ENCODE measurements at places on chromosomes 3 and 15. TPM values are rescaled to one million over a fixed set of nuclear protein-coding genes. Genes with fewer than 3 reads are reported as not detected.

The TEX55 gene
- total RNA-seq, result not detected

DNA sequence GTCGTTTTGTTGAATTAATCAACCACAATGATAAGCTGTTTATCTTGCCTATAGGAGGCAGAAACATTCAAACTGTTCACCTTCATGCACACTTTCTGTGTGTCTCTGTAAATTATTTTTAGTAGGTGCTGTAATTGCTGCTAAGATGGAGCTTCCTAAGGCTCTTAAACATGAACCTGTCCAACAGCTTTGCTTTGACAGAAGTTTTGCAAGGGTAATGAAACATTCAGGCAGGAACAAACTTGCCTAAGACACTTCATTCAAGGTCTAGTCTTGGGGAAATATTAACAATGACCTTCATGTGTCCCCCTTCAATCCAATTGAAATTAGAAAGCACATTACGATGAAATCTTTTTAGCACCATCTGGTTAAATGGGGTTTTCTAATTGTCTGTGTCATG is 156.1 kb downstream of the DIPK2A start:
- DNase-seq, result no peak

- DNase-seq, result no peak
Observed at GRCh38 chr3:181722156-181722555, 10.4 kb downstream of the SOX2 start.

- no peak for DNase-seq
Observed at GRCh38 chr3:119359476-119360326, 65.5 kb downstream of the ARHGAP31 start.

- DNase-seq, result peak; percentile 60
Observed at GRCh38 chr3:101189796-101190195, 130.6 kb downstream of the IMPG2 start.

The RLBP1 gene
- not detected for total RNA-seq

DNA sequence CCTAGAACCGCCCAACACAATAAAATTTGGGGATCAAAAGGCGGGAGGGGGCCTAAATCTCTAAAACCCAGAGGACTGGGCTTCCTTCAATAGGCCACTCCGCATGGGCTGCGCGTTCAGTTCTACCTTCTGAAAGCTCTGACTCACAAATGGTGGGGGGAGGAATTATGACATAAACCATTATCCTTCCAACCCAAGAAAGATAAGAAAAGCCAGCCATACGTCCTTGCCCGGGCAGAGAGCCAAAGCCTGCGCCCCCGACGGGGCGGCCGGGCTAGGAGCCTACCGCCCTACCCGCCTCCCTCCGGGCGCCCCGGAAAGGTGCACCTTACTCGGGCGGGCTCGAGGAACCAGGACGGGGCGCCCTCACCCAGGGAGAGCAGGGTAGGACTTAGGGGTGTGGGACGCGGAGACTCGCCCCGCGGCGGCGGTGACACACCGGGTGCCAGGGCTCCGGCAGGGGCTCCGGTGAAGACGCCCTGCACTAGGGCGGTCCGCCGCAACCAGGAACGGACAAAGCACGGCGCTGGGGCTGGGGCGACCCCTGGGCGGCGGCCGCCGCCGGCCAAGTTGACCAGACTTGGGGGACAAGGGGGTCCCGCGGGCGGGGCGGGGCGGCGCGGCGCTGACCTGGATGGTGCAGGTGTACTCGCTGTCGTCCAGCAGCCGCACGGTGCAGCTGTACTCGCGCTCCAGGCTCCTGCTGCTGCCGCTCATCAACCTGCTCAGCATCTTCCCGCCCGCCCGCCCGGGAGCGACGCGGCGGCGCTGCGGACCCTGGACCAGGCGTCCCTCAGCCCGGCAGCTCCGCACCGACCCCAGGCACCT is 534 bp downstream of the FRMD5 start:
- DNase-seq, result peak; percentile 20

DNA sequence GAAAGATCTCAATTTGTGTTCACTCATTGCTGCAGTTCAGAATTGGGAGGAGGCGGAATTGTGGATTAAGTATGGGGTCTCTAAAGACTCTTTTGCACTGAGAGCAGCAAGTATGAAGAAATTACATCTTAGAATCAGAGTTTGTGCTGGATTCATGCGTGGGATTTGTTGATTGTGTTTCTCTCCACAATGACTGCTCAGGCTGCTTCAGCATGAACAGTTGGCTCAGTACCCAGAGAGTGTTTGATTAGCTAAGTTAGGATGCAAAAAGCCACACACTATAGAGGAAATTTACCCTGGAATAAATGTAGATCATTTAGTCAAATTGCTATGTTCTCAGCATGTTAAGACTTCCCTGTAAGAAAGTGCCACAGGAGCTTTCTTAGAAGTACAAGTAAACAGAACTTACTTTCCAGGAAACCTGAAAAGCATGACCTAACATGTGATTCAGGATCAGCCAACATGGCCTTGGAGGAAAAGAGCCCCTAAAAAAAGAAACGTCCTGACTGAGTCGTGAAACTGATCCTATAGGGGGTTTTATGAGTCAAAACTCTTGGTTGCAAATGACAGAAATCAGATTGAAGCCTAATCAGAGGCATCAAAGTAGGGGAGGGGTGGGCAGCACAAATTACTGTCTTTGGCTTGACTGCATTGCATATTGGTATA is 32.6 kb downstream of the HHLA2 start:
- no peak for DNase-seq

DNA sequence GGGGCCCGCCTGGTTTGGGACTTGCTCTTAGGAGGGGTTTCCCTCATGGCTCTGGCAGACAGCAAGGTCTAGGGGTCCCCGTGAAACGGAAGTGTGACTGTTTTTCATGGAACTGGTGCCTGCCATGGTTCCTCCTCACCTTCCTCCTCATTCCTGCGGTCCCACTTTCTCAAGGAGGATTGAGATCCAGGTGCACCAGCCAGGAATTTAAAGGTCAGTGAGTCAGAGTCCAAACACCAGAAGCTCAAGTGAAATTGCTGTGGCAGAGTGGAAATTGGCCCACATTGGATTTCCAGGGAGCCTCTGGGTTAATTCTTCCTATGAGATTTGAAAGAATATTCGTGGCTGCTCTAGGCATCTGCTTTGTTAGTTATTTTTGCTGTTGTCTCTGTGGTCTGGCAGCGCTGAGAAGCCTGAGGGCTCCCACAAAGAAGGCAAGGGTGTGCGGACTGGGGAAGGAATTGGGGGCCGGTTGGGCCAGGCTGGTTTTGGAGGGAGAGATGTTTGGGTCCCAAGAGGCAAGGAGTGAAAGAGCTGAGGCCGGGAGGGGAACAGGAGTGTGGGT is 60.4 kb upstream of the TNFAIP8L3 start:
- peak; percentile 59 for DNase-seq

DNA sequence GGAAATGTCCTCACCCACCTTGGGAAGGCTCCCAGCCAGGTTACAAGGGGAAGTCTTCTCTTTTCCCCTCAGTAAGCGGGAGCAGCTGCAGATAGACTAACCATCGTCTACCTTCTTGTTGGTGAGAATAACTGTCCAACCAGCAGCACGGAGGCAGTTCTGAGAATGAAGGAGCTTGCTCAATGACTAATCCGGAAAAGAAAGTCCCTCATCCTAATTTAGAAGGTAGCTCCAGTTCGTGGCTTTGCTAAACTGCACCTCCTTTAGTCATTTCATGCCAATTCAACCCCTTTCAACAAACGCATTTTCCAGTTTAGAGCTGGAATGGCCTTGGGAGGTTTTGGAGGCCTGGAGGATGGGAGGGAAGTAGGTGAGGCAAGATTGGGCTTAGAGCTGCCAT is 527.4 kb upstream of the PROK2 start:
- no peak for DNase-seq

GRCh38 chr3:157752956-157753786 is 250.0 kb upstream of the VEPH1 start:
- DNase-seq, result no peak

DNA sequence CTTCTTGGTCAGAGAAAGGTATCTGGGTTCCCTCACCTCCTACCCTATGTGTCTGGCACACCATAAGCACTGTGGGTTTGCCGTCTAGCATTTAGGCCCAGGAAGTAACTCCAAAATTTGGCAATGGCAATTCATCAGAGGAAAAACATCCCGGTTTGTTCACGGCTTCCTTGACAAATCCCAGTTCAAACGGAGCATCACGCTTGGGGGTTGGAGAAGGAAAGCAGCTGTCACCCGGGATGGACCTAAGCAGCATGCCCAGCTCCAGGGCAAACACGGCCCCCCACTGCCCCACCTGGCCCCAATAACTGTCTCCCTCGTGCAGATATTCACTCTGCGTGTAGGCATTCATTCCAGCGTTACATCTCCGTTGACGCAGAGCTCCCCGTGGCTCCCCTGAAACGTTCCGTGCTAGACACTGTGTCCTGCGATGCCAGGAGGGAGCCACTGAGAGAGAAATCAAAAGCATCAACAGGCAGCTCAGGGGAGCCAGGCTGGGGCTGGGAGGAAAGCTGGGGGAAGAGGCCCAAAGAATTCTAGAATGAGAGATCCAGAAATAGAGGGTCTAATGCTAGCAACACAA is 41.4 kb downstream of the NTRK3 start:
- DNase-seq, result no peak

DNA sequence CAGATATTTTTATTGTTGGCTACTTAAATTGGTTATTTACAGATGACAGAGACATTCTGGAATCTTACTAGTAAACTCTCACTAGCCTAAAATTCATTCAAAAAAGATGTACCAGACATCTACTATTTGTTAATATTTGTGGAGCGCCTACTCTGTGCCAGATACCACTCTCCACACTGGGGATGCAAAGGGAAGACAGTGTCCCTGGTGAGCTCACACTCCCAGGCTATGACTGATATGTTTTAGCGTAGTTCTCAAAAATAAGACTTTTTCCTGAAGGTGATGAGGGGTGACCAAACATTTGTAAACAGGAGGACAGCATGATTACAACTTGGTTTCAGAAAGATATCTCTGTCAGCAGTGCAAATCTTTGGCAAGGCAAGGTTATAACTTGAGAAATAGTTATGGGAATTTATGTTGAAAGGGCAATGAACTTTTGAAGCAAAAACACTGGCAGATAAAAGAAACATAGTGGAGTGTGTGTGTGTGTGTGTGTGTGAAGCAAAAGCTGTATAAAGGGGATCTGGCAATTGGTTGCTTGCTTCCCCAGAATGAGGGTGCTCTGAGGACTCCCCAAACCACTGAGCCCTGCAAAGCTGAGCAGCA is 51.2 kb downstream of the HACD2 start:
- DNase-seq, result no peak

The ACP3 gene
- 0.80 TPM for total RNA-seq

GRCh38 chr3:161977063-161977462 is 480.5 kb downstream of the OTOL1 start:
- peak; percentile 60 for DNase-seq

DNA sequence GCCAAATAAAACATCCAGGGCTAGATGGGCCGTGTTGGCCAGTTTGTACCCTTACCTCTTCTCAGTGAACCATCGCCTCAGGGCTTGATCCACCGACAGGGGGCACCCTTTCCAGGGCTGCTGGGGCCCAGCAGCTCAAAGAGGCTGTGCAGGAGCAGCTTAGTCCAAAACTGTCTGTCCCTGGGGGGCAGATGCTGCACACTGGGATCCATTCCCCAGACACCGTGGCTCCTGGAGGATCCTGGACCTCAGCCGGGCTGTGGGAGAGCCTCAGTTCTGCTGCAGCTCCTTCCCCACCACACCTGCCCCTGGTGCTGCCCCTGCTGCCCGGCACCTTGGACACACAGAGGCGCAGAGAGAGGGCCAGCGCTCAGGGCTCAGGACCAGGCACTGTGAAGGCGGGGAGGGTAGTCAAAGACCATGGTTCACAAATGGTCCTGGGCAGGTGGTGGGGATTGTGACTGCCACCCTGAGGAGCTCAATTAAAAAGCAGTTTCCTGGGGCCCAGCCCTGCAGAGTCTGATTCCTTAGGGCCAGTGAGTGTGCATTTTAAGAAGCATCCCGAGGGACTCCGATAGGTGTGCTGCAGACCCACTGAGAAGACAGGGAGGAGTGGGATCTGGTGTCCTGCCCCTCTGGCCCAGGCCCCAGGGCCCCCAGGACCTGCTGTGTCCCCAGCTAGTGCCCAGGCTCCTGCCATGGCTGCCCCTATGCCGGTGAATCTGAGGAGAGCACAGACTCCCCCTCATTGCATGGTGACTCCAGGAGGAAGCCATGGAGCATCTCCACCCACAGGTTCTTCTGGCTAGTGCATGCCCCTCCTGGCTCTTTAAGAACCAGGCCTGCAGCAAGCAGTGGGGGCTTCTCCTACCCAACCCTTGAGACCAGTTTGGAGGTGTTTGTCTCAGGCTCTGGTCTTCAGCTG is 86.5 kb upstream of the PRR20G start:
- peak; percentile 2 for DNase-seq

The CHST14 gene
- 27.9 TPM for total RNA-seq

The MEIS2 gene
- 13.4 TPM for total RNA-seq

- no peak for DNase-seq
Observed at GRCh38 chr15:81261172-81261811, 62.6 kb downstream of the STARD5 start.

- no peak for DNase-seq
Observed at GRCh38 chr3:73827725-73828211, 203.0 kb upstream of the PDZRN3 start.

The GPR62 gene
- not detected for total RNA-seq

DNA sequence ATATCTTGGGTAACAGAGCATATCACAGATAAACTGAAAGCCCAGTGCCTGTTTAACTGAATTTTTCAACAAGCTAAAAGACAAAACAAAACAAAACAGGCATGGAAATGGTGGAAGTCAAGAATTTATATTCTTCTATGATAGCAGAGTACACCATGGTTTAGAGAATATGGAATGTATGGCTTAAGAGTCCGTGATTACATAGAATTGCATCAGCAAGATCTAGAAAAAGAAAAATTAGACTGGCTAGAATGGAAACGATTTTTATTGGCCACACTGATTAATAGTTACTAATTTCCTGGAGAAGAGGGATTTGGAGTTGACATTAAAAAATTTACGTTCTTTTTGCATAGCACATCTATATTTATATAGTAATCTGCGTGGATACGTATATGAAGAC is 435.2 kb upstream of the DPPA4 start:
- DNase-seq, result no peak

DNA sequence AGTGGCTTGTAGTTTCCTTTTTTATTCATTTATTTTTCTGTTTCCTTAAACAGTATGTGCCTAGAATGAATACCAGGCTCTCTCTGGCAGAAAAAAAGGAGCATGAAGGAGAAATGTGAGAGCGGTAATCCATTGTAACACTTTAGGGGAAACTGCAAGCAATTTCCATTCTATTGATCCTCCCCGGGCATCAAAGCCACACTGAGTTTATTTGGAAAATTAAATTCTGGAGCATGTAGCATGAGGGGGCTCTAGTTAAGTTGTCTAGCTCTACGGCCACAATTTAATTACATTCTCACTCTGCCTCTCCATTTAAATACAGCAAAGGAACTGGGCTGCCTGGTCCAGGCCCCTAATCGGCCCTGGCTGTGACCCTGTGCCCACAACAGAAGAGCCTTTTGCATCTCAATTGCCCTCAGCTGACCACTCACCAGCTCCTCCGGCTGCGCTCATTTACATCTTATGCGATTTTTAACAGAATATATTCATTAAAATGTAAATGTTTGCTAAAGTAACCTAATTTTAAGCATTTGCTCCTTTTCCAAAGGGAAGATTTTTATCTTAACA is 72.9 kb downstream of the MEGF11 start:
- DNase-seq, result no peak

GRCh38 chr3:63323766-63324165 is 45.7 kb downstream of the SYNPR start:
- no peak for DNase-seq

The RPL14 gene
- total RNA-seq, result 312 TPM

- no peak for DNase-seq
Observed at GRCh38 chr3:33706056-33706455, 12.0 kb downstream of the CLASP2 start.

The LRRC3B gene
- total RNA-seq, result not detected

The LRRC49 gene
- 4.9 TPM for total RNA-seq

GRCh38 chr3:57803647-57804081 is 47.6 kb downstream of the SLMAP start:
- peak; percentile 93 for DNase-seq

GRCh38 chr15:73295630-73296286 is 73.0 kb downstream of the HCN4 start:
- no peak for DNase-seq

The TUSC7 gene
- total RNA-seq, result not detected

Measured in LHCN-M2 (cell line).